ENCODE measurements at places on chromosomes 13 and 19.

GRCh38 chr13:78198419-78198818 is 279.8 kb upstream of the EDNRB start:
- DNase-seq, result no peak

GRCh38 chr13:39407786-39408185 is 195.2 kb downstream of the LHFPL6 start:
- DNase-seq, result no peak

DNA sequence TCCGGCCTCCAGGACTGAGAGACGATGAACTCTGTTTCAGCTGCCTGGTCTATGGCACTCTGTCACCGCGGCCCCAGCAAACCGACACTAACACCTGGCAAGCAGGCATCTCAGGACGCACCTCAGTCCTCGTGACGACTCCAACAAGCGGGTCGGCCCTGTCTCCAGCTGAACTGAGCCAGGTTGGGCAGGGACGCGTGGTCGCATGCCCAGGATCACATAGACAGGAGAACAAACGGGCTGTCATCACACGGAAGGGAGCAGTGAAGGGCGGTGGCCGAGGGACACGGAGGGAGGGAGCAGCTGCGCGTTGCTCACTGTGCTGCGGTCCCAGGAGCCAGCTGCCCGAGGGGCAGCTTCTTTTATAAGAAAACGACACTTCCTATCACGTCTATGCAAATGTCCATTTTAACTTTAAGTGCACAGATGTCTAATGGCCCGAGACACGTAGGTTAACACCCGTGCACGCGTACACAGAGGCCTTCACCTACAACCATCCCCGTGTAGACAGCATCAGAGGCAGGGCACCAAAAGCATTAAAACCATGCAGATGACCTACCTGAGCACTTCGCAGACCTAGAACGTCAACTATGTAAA is 8.9 kb downstream of the SGTA start:
- no peak for DNase-seq

DNA sequence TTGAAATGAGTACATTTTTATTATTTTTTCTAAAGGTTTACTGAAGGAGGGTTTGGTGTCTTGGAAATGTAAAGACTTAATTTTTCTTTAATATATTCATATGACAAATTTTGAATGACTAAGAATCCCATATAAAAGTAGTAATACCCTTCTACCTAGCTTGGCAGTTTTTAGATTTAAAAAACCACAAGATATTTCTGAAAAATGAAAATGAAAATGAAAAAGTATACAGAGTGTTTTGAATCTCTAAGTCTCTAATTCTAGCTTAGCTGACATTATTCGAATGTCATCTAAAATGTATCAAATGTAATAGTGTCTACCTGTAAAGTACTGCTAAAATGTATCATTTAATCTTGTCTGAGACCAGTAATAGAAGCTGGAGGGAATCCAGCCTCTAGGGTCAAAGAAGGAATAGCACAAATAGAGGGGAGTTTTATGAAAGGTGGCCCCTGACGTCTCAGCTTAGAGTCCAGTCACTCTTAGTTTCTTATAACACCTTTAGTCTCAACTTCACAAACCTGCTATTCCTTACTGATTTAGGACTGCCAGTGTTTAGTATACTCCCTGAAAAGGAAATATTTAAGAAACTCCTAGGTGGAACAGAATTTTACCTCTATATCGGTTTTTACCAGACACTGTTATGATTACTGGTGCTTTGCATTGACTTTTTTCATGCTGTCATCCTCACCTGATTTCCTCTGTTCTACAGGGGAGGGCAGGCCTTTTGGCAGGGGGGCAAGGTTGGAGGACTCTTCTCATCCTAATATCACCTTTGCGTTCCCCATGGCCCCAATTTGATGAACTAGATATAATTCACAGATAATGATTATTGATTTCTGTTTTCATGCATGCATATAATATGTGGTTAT is 16.2 kb upstream of the MIR17HG start:
- no peak for DNase-seq

GRCh38 chr19:8208922-8209461 is at the start of gene CERS4:
TSS of gene CERS4 (plus strand) at chr19:8209370. CDS start at chr19:8251077, 41,707 bp downstream.
- no peak for DNase-seq

- no peak for DNase-seq
Observed at GRCh38 chr13:65343898-65344663, 1886.1 kb downstream of the PCDH9 start.

DNA sequence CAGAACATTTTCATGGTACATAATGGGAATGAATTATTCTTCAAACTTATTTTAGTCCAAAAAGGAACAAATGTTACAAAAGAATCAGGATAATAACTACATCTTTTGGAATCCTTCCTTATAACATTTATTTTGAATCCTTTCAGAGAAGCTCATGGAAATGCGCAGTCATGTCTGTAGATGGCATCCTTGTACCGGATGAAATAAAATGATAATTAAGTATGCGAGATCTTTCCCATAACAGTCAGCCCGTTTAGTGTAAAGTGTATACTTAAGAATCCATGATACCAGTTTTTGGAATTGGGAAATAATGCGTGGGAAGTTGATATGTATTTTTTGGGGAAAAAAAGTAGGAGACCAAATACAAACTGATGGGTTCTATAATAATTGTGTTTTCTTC is 418.8 kb downstream of the GPC5 start:
- DNase-seq, result peak; percentile 64

- peak; percentile 74 for DNase-seq
Observed at GRCh38 chr19:45607071-45608029, 5.3 kb upstream of the GPR4 start.

DNA sequence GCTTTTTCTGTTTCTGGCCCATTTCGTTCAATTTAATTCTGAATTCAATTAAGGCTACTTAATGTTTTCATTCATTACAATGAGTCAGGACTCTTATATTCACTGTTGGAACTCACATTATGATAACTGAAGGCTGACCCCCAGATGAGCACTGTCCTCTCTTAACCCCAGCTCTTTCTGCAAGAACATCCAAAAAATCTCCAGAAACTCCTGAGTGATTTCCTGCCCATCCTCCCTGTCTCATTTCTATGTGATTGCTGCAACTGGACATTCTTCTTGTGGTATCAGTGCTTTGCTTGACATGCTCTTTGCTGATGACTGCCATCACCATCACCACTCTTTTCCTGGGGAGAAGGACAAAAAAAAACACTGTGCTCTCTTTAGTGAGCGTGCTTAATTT is 240.3 kb downstream of the SPRY2 start:
- no peak for DNase-seq

DNA sequence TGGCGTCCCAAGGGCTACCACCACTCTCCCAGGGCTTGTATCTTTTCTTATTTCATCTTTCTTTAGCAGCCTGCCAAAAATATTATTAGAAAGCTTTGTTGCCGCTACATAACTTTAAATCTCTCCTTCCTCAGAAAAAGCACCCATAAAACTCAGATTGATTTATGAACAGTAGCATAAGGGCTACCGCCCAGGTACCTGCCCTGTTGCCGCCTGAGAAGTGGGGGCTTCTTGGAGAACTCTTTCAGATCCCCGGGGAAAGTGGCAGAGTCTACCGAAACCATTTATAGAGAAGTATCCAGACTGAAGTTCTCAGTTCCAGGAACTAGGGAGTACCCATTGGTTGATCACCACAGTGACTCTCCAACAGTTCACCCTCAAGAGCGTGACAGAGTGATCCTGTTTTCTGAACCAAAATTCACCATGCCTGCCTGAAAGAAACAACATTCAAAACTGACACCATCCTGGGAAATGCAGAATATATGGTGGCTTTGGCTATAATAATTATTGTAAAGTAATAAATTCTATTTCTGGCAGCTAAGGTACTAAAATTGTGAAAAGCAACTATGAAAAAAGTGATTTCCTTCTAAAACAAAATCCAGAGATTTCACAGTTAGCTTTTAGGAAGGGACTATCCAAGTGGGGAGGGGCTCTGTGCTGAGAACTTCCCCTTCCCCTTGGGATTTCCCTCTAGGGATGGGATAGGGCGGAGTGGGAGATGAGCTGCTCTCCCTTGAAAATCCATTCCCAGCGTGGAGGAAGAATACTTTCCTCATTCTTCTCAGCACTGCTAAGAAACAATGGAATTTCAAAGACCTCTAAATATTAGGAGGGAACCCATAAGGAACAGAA is 877 bp upstream of the N4BP2L1 start:
- no peak for DNase-seq

DNA sequence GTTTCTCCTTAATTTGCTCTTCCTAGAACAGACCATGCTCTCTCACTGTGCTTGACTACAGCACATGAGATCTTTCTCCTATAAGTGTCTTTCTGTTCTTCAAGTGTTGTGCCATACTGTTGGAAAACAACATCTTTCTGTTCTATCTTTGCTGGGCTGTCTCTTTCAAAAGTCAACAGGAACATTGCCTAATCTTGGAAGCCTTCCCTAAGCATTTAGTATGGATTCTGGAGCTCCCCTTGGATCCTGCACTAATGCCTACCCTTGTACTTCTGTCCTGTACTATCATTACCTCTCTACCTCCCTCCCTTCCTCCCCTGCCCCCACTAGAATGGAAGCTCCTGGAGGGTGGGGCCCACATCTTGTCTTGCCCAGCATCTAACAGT is 26.8 kb downstream of the STARD13 start:
- DNase-seq, result no peak

All from NCI-H526 (cell line).